ENCODE measurements at places on chromosomes 3 and 15.

DNA sequence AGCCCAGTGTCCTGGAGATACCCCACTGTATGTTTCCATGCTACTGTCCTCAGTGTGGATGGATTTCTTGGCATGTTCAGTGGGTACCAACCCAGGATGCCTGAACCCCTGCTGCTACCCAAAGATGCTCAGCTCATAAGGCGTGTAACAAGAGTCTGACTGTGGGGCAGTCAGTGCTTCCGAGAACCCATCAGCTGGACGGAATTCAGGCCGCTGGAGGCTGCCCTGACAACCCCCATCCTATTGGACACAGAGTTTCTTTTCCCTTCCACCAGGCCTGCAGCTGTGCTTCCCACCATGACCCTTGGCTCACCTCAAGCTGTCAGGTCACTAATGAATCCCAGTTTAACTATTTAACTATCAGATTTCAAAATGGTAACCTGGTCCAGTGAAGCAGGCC, 224.1 kb upstream of the FEZF2 start:
- DNase-seq: no peak

DNA sequence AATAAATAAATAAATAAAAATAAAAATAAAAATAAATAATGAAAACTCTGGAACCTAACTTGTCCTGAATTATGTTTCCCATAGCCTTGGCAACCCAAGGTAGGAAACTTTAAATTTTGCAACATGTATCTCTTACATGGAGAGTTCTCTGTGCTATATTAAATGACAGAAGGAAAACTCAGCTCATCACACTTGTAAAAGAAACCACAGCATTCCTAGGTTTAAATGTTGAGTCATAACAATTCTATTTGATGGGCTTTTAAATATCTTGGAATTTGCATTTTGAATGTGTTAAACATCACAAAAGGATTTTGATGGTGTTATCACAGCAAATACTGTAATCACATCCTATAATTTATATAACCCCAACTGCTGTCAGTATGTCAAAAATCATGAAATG, 144.2 kb downstream of the LRTM1 start:
- no peak for DNase-seq

- DNase-seq: no peak
These were observed 410.3 kb downstream of the AGBL1 start for GRCh38 chr15:86489981-86490380.

GRCh38 chr15:63971904-63972303, 74.4 kb downstream of the DAPK2 start:
- no peak for DNase-seq

DNA sequence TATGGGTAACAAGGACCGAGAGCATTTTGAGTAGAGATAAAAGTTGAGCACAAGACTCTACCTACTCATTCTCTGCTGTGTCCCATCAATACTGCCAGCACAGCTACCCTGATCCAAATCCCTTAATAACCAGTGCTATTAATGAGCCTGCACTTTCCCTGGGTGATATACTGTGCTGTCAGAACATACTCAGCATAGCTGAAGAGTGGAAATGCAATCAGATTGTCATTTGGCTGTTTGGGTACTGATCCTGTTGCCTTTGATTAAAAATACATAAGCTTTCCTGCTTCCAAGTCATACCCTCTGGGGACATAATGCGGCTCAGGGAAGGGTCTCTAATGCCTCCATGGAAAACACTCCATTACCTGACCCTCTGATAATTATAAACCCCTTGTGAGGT, 917.5 kb downstream of the SQOR start:
- no peak for DNase-seq

DNA sequence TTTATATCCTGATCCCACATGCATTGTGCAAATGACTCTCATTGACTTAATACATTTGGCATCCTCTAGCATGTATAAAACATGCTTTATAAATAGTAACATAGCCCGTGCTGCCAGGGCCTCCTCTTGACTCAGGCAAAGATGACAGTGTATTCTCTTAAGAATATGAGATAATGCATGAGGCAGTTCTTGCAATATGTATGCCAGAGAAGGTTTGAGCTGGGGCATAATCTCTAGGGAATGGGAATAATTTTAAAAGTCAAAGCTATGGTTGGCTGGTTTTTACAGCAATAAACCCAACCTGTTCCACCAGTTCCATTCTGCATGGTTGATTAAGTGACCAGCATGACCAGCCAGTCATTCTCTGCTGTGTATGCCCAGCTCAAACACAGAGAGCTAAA, 179.0 kb upstream of the PFN2 start:
- DNase-seq: no peak

- no peak for DNase-seq
These were observed 42.1 kb downstream of the CRABP1 start for GRCh38 chr15:78382114-78382880.

GRCh38 chr15:74723754-74724334, 1.5 kb downstream of the CYP1A1 start:
- no peak for DNase-seq

GRCh38 chr15:74320352-74321247, 46.8 kb downstream of the CYP11A1 start:
- DNase-seq: peak; percentile 83

DNA sequence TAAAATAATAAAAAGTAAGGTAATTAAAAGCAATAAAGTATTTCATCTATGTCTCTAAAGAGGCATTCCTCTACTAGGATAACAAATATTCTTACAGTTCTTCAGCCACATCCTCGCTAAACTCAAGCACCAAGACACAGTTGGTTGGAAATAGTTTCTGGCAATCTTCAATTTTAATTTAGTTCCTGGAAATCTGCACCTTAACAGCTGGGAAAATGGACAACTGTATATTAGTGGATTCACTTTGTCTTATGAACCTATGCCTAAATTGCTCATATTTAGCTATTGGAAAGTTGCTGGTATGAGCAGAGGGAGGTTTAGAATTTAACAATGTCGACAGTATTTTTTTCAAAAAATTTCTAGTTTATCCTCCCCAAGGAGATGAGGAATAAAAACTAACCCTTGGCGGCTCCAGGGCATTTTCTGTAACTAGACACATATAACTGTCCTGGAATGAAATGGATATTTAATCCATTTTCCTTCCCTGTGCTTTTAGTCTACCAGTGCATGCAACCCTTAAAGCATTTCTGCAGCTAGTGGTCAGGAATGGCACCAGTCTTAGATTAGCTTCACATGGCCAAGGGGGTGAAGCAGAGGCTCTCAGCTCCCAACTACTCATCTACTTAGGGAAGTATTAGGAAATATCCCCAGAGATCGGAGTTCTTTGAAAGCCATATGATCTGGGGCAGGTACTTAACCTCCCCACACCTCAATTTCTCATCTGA, 290.0 kb upstream of the THBS1 start:
- no peak for DNase-seq

- no peak for DNase-seq
These were observed 607.4 kb upstream of the TBL1XR1 start for GRCh38 chr3:177804646-177805045.

DNA sequence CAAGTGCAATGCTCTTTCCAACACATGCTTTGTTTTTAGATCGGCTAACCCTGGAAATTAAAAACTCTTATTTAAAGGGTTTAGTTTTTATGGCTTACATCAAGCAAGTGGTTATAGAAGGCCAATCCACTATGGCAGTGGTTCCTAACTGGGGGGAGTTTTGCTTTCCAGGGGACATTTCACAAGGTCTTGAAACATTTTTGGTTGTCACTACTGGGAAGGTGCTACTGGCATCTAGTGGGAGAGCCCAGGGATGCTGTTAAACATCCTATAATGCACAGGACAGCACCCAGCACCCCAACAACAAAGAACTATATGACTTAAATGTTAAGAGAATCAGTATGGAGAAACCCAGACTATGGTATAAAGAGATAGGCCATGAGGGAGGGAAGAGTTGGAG, 439.0 kb downstream of the NTRK3 start:
- DNase-seq: no peak

GRCh38 chr3:178507507-178508442, 28.5 kb upstream of the KCNMB2 start:
- DNase-seq: no peak

DNA sequence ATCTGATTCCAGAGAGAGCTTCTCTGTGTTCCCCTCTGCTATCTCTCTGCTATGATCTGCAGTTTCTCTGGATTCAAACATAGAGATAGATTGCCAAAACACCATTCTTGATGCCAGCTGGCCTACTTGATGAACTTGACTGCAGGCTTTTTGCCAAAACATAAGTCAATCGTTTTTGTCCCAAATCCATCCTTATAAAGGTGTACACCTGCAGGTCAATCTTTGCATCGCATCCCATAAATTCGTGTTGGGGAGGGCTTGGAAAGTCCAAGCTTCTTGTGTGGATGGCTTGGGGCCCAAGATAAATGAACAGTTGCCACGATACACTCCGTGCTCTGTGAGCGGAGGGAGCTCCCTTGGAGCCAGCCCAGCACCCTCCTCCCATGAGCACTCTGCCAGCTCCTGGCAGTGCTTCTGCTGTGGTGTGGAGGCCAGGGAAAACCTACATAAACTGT, 2.7 kb downstream of the CERS3 start:
- no peak for DNase-seq

DNA sequence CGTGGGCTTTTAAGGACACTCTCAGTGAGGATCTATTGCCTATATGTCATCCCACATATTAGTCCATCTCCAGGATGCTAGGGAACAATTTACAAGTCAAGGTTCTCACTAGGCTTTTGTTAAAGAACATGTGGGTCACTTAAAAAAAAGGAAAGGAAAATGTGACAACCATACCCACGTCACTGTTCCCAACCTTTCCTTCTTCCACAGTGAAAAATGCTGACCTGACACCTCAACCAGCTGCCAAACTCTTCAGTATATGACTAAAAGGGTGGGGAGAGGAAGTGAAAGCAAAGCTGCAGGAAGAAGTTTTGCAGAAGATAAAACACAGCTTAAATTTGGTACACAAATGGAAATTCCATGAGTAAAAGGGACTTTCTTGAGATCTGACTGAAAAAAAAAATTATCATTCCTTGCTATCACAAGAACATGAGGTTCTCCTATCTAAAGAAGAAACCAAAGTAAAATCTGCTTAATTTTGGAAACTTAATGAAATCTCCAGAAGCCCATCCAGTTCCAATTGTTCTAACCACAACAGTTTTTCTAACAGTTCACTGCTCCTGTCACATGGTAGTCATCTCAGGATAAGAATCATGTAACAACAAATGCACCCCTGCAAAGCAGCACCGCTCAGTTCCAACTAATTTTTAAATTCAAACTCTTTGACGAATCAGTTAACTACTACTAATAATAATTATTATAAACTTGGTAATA, 117.0 kb upstream of the TSPAN3 start:
- no peak for DNase-seq

GRCh38 chr3:36606871-36607765, 157.2 kb downstream of the DCLK3 start:
- no peak for DNase-seq

DNA sequence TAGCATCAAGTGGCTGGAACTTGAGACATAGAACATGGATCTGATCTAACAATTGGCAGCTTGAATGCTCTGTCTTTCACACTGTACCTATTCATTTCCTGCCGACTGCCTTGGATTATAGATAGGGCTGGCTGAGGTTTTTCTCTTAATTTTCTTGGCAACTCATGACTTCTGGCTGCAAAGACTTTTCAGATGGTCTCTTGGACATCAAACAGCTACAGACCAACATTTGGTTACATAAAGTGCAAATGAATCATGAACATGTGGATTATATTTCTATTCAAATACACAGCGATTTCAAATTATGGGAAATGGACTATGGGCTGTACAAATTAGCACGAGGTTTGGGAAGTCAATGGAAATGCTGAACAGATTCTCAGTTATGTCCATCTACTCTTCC, 26.2 kb upstream of the IL16 start:
- no peak for DNase-seq

- no peak for DNase-seq
These were observed 197.4 kb upstream of the RORA start for GRCh38 chr15:61426466-61426865.

DNA sequence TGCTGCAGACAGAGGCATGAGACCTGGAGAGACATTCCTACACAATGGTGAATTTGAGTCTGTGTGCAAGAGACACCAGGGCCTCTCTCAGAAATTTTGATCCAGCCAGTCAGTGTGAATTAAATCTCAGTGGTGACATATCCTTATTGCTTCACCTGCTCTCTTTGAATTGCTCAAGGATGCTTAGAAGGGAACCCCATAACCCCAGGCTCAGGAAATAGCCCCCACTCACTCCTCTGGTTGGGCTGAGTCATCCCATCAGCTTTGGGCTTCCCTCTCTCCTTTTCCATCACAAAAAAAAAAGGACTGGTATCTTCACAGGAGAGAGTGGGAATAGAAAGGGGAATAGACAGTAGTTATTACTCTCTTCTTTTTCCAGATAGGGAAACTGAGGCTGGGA, 33.0 kb upstream of the LARS2 start:
- no peak for DNase-seq

DNA sequence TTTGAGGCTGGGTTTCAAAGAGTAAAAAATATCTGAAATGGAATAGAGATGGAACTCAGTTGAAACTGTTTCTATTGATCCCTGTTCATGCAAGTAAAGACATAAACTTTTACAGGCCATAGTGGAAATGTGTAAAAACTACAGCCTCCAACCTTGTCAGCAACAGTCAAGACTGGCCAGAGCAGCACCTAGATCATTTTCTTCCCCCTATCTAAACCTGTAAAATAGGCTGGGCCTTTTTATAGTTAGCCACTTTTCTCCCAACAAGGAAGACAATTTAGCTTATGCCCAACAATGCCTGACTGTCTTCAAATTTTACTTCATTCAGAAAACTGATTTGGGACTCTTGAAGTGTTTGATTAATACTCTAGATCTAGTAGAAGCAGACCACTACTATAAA, 91.5 kb upstream of the CMC1 start:
- no peak for DNase-seq

DNA sequence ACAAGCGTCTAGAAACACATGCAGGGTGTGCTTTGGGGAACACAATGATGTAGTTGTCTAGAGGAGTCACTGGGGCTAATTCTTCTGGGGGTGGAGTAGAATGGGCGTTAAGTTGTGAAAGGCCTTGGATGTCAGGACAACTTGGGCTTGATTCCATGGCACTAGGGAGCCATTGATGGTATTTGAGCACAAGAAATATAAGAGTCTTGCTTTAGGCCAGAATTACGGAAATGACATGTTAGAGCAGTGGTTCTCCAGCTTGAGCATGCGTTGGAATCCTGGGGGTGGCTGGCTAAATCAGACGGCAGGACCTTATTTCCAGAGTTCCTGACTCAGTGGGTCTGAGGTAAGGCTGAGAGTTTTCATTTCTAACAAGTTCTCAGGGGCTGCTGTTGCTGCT, 29.2 kb upstream of the SMAD6 start:
- no peak for DNase-seq

DNA sequence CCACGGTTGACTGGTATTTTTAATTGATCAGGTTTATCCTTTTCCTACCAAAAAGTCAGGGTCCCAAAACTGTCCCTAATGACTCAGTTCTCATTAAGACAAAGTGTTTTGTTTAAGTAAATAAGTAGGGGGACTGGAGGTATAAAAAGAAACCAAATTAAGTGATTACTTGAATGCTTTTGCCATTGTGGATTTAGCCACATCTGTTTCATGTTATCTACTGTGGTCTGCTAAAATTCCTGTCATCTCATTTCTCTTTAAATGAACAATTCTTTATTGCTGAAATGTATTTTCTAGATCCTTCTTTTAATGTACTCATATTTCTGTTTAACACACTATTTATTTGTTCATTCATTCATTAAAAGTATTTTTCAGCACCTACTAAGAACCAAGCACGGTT, 625.9 kb upstream of the ADAMTS9 start:
- DNase-seq: no peak

Measured in WTC11 (cell line).